ENCODE measurements at places on chromosomes 7 and 10. TPM values are rescaled to one million over a fixed set of nuclear protein-coding genes. Genes with fewer than 3 reads are reported as not detected.

- DNase-seq: peak; percentile 4
Measured at GRCh38 chr7:101754424-101755159, 62.8 kb upstream of the CUX1 start.

Gene IL2RA
- total RNA-seq: not detected

DNA sequence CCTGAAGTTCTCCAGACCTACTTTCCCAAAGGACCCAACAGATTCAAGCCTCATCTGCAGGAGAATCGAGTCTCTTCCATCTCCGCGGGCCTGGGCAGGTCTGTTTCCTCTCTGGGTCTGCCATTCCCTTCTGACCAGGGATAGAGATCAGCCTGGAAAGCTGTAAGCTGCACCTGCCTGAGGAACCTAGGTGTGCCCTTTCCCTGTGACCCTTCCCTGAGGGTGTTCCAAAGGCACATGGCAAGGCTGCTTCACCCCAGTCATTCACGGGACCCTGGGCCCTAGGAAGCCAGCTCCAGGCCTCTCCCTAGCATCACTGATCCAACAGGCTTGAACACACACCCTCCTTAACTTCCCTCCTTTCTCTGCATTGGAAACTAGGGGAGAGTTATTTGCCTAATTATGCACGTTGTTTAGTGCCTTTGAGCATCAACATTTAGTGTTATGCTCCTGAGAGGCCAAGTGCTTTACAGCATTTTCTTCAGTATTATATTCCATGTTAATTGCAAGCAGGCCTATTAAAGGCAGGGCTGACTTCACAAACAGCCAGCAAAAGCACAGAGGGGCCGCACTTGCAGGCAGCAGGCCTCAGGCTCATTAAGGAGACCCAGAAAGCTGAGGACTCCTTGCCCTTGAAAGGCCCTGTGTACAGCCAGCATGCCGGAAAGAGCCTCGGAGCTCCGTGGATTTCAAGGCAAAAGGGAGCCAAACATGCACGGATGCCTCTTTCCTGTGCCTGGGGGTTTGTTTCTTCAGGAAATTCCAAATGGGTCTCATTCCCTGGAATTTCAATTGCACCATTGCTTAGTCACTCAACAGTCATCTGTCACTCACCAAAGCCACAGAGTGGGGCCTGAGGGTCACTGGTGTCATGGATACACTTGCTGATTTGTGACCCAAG is 91.0 kb upstream of the FAM20C start:
- DNase-seq: peak; percentile 72

GRCh38 chr10:78178940-78179339 is 145.3 kb downstream of the RPS24 start:
- peak; percentile 42 for DNase-seq

GRCh38 chr7:130994378-130995115 is 260.5 kb upstream of the KLF14 start:
- DNase-seq: no peak

All from foreskin keratinocyte (primary cell).